NCI-H1694 (cell line): ENCODE measurements at places on chromosomes 12 and 14.

- DNase-seq = peak; percentile 56
These were observed 21.8 kb upstream of the RNU6-8 start for GRCh38 chr14:32224737-32225377.

DNA sequence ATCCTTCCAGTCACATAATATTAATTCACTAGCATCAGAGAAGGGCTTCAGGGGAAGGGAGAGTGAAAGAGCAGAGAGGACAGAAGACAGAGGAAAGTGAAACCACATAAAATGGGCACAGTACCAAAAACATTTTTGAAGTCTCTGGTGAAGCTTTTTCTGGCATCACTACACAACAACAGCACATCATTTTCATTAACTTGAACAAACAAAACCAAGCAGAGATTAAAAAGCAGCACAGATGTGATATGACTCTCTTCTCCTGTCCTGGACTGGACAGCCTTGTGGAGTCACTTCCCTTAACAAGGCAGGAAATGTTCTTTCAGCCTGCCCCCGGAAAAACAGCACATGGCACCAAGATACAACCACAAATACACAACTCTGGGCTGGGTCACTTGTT lies 112.0 kb downstream of the TSPAN8 start:
- no peak for DNase-seq

- DNase-seq = no peak
These were observed 5.0 kb upstream of the SRSF9 start for GRCh38 chr12:120474616-120474960.

DNA sequence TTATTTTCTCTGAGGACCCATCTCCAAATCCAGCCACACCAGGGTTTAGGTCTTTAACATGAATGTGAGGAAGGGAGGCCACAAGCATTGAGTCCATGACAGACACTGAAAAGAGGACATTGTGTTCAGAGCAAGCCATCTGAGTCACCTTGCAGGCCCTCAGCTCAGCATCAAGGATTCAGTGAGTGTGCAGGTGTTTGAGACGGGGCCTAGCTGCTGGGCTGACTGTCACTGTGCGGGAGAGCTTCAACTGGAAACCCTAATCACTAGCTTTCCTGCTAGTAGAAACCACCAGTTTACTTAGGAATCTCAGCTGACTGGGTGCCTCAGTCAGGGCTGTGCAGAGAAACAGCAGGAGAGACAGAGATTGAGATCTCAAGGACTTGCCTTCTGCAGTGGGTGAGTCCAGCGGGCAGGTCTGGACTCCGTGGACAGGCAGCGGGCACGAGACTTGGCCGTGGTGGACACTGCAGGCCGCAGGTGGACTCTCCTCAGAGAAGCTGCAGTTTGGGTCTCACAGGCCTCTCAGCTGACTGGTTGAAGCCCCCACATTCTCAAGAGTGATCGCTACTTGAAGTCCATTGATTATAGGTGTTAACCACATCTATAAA lies 86.1 kb upstream of the DYNC1H1 start:
- no peak for DNase-seq

DNA sequence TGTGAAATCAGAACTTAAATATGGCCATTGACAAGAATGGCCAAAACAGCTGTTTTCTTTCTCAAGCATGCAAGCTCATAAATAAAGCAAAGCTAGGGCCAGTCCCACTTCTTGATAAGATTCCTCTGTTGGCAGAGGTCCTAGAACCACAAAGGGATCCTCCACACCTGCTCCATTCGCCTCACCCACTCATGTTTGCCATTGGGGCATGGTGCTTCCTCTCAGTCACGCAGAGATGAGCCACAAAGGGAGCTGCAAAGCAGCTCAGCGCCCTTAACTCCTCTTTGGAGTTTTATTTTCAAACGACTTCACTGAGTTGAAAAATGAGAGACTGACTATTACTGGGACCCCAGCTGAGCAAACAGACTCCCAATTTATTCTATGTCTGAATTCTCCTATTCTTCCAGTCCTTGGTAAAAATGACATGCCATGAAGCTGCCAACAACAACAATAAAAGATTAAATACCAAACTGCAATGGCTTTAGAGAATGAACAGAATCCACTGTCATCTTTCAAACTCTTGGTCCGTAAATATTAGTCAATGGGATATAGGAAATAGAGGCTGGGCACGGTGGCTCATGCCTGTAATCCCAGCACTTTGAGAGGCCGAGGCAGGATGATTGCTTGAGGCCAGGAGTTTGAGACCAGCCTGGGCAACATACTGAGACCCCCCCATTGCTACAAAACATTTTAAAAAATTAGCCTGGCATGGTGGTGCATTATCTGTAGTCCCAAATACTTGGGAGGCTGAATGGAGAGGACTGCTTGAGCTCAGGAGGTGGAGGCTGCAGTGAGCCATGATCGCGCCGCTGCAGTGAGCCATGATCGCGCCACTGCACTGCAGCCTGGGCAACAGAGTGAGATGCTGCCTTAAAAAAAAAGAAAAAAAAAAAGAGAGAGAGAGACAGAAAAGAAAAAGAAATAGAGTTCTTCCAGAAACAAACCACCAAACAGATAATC lies 16.4 kb downstream of the MANSC1 start:
- DNase-seq = no peak

DNA sequence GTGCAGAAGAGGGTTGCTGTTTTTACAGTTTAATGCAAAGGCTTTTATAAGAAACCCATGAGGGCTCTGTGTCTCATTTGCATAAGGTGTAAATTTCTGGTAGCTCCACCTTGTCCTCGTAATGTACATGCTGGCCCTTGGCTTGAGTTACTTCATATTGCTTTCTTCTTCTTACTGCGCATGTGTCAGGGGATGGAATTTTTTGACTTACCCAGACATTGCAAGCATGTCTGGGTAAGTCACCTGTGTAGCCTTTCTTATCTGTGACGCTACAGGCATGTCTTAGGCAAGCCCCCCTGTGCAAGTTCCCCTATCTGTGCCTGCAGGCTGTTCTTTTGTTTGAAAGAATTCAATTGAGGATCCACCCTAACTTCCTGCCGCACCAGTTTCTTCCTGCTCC lies 274.2 kb downstream of the ETNK1 start:
- no peak for DNase-seq

DNA sequence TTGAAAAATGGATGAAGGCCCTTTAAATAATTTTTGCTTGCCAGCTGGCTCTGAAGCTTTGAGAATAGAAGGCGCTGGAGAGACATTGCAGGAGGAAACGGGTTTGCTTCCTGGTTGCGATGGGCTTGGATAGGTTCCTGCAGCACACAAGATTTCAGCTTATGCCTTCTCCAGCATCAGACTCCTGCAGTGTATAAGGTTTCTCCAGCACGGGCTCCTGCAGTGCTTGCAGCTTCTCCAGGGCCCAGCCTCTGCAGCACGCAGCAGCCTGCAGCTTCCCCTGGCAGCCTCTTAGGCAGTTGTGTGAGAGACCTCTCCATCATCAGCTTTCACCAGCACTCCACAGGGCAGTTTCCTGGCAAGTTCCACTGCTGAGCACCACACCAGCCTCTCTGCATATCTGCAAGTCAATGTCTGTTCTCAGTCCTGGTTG lies 78.7 kb upstream of the ZDHHC17 start:
- DNase-seq = no peak

DNA sequence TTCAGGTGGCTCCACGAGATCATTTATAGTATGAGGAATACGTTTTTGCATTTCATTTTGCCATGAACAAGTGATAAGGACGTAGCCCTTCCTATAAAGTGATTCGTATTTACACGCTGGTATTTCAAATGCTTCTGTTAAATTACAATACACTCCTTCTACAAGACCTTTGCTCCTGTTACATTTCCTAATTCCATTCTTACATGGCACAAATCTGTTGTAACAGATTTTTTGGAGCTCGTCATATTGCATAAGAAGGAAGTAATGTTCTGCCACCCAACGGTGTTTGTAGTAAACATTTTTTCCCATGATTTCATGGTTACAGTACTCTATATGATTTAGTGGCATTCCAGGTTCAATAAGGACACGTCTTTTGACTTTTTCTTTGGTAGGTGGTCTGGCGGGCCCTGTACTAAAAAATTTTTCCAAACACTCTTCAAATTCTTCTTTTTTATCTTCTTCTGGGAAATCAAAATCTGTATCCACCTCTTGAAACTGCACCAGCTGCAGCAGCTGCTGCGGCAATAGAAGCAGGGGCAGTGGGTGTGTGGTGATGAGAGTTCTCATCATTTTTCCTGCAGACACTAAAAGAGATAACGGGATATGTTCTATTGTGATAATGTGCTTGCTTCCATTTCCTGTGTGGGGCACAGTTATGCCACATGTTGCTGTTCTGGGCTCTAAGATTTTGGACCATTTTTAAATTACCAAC lies 4.2 kb downstream of the RNASE9 start:
- no peak for DNase-seq

- DNase-seq = no peak
These were observed 41.7 kb downstream of the LIN52 start for GRCh38 chr14:74126315-74127013.

DNA sequence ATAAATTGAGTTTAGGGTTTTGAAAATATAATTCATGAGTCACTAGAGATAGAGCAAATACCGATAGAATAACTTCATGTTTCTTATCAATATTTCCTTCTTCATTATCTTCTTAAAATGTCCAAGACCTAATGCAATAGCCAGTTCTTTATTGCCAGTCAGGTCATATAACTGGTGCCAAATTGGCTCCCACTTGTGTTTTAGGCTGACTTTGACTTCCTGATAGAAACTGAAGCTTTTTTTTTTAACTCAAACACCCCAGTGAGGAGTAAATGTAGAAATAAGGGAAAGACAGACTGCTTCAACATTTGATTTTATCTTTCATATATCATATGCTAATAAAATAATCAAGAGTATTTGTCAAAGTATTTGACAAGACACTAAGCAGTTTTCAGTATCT lies 80.7 kb downstream of the ARMH4 start:
- DNase-seq = no peak

- no peak for DNase-seq
These were observed 290.4 kb upstream of the TBX3 start for GRCh38 chr12:114974333-114974732.

DNA sequence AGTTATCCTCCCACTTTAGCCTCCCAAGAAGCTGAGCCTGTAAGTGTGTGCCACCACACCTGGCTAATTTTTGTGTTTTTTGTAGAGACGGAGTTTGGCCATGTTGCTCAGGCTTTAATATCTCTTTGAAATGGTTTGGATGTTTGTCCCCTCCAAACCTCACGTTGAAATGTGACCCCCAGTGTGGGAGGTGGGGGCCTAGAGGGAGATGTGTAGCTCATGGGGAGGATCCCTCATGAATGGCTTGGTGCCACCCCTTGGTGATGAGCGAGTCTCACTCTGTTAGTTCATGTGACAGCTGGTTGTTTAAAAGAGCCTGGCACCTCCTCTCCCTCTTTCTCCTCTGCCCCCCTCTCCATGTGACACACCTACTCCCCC lies 23.6 kb upstream of the TTC7B start:
- DNase-seq = no peak

- DNase-seq = peak; percentile 18
These were observed 3.8 kb downstream of the MARS1 start for GRCh38 chr12:57491393-57492280.

- no peak for DNase-seq
These were observed 15.8 kb downstream of the RGS6 start for GRCh38 chr14:71947947-71948500.

GRCh38 chr14:26636561-26636960 lies 38.7 kb upstream of the NOVA1 start:
- no peak for DNase-seq

DNA sequence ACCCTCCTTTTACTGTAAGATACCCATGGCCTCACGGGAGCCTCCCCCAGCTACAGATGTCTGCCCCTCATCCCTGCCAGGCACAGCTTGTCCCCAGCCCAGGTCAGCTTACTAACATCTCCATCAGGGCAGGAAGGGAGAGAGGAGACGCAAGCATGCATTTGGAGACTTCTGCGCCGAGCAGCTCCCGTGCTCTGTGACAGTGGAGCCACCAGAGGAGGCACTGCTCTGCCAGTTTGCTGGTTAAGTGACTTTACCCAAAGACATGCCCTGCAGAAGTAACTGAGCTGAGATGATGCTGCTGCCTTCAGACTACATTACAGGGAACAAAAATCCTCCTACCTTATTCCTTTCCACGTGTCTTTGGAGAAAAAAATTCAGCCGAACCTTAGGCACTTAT lies 133.4 kb downstream of the ESRRB start:
- DNase-seq = peak; percentile 31

- no peak for DNase-seq
These were observed 91.2 kb downstream of the GXYLT1 start for GRCh38 chr12:42053456-42053855.

DNA sequence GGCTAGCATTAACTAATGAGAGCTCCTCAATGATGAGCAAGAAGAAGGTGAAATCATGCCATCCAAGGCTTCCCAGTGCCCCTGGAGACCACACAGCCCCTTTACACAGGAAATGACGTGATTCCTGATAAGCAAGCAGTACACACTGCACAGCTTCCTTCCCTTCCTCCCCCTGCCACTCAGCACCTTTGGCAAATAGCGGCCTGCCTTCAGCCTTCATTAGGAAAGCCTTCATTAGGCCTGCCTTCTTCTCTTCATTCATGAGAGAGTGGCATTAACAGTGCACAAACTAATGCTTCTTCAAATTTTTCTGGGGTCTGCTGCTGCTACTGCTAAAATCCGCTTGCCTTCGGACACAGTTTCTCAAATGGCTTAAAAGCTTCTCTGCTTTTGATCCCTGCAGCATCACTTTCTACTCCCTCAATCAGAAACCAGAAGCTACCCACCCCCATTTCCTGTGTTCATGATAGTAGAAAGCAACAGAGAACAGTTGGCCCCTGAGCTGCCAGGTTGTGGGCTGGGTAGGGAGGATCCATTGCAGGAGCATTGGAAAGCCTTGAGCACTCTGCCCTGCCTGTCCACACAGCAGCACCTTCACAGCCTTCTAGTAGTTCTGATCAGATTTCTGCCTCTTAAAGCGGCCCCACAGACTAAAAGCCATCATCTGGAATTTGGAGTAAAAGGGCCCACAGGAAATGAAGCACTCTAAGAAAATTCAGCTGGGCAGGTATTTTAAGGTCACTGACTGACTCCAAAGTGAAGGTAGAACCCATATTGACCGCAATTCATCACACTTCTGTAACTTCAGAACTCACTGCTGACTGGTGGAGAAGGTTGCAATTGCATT lies 103.8 kb upstream of the ETV6 start:
- DNase-seq = peak; percentile 17

DNA sequence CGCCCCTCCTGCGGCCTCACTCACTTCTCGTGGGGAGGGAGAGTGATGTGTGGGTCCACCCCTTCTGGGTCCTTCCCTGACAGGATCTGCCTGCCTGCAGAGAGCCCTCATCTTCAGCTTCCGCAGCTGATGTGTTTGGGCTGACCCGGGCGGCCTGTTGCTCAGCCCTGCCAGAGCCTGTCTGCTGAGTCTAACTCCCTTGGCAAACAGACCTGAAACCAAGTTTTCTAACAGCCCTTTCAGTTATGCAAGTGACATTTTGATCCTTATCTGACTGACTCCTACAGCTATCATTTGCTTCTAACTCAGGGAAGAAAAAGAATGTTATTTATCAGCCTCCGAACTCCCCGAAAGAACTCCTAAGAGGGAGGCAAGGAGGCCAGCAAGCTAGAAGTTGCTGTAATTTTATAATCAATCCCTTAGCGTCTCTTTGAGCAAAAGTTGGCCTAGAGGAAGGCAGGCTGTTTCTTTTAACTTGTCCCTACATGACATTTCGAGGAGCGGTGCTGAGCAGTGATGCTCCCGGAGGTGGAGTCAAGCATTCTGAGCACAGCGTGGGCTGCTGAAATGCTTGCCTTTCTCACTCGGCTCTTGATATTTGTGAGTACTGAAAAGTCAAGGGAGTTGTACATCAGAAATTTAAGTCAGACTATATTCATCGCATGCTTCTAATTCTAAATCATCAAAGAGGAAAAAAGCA lies 31.5 kb upstream of the CACNA2D4 start:
- DNase-seq = no peak

- DNase-seq = no peak
These were observed 1296.5 kb downstream of the TMEM121 start for GRCh38 chr14:106822905-106823304.

- no peak for DNase-seq
These were observed 164.5 kb downstream of the SLC38A4 start for GRCh38 chr12:46661110-46661845.
